ENCODE measurements at places on chromosomes 2 and 18. TPM values are rescaled to one million over a fixed set of nuclear protein-coding genes. Genes with fewer than 3 reads are reported as not detected.

ERBB4 gene
- not detected for polyA plus RNA-seq

GRCh38 chr2:18247282-18248110, 313.0 kb downstream of the RDH14 start:
- H3K27me3 ChIP-seq: no peaks in the 10 kb centered on the region
- no peaks in the 10 kb centered on the region for H3K4me1 ChIP-seq
- DNase-seq: no peak
- H3K4me3 ChIP-seq: no peak overlapping the region
- no peak overlapping the region for H3K27ac ChIP-seq
- H3K36me3 ChIP-seq: no peaks in the 10 kb centered on the region

GRCh38 chr2:180938451-180938850, 42.0 kb upstream of the UBE2E3 start:
- no peaks in the 10 kb centered on the region for H3K27me3 ChIP-seq
- H3K4me3 ChIP-seq: no peak overlapping the region
- H3K27ac ChIP-seq: no peak overlapping the region
- no peaks in the 10 kb centered on the region for H3K4me1 ChIP-seq
- DNase-seq: no peak
- H3K36me3 ChIP-seq: no peaks in the 10 kb centered on the region

DNA sequence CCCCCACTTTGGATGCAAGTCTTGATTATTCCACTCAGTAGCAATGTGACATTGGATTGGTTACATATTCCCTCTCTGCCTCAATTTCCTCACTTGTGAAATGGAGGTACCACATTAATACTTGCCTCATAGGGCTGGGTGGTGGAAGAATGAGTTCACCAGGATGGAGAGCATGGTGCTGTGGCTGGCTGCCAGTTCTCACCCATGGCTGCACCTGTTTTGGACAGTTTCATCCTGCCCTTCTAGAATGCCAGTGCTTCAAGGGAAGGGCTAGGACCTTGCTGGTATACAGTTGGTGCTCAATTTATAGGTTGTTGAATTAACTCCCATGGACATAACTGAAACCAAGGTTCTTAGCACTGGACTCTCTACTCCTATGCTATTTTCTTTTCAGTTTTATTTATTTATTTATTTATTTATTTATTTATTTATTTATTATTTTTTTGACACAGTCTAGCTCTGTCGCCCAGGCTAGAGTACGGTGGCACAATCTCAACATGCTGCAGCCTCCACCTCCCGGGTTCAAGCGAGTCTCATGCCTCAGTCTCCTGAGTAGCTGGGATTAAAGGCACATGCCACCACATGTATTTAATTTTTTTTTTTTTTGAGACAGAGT, 5.3 kb upstream of the SH3RF3 start:
- no peak overlapping the region for H3K27ac ChIP-seq
- H3K27me3 ChIP-seq: peaks cover 9% of the 10 kb centered on the region
- H3K4me3 ChIP-seq: no peak overlapping the region
- H3K4me1 ChIP-seq: peaks cover 10% of the 10 kb centered on the region
- no peaks in the 10 kb centered on the region for H3K36me3 ChIP-seq

DNA sequence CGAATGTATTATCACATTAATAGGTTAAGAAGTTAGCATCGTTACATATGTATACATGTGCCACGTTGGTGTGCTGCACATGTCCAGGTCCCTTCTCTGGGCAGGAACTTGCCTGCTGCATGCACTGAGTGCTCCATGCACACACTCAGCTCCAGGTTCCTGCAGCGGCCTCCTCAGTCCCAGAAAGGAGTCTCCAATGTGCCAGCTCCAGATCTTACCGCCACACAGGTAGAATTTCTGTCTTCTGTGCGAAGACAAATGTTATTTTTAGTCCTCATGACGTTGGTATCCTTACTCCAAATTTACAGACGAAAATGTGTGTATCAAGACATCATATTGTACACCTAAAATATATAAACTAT, 127.1 kb downstream of the GALR1 start:
- no peak for DNase-seq
- H3K27me3 ChIP-seq: no peaks in the 10 kb centered on the region
- no peak overlapping the region for H3K4me3 ChIP-seq

REG3G gene
- polyA plus RNA-seq: not detected

- no peak overlapping the region for H3K4me3 ChIP-seq
- no peaks in the 10 kb centered on the region for H3K27me3 ChIP-seq
- H3K4me1 ChIP-seq: no peaks in the 10 kb centered on the region
Observed at GRCh38 chr18:57697426-57697825, 75.8 kb upstream of the NARS1 start.

DNA sequence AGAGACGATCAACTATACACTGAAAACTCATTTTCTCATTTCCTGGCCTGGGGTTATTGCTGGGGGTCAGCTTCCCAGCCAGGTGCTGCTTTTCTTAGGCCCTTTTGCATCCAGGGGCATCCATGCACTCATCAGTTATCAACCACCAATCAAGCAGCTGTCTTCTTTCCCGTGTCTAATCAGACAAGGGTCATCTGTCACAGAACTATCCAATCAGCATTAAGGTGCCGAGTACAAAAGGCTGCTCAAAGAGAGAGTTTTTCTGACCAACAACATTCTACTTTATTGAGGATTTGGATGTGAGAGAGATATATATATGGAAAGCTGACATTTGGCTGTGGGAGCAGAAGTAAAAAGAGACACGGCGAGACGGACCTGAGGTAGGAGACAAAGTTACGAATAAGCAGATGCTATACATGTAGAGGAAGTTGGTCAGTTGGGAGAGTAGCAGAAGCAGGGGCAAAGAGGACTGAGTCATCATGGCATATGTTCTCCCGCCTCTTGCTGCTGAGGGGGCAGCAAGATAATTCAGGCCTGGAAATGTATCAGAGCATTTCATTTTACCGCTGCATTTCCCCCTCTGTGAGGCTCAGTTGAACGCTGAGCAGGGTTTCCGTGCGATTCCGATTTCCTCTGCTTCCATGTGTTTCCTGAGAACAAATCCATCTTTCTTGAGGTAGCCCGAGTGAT, 129.3 kb downstream of the NUP35 start:
- no peak overlapping the region for H3K4me3 ChIP-seq
- no peak overlapping the region for H3K27ac ChIP-seq
- no peaks in the 10 kb centered on the region for H3K27me3 ChIP-seq
- no peaks in the 10 kb centered on the region for H3K4me1 ChIP-seq
- no peak for DNase-seq

- H3K4me3 ChIP-seq: no peak overlapping the region
- no peak overlapping the region for H3K27ac ChIP-seq
- no peaks in the 10 kb centered on the region for H3K4me1 ChIP-seq
Observed at GRCh38 chr18:10475654-10476291, 21.3 kb downstream of the APCDD1 start.

DNA sequence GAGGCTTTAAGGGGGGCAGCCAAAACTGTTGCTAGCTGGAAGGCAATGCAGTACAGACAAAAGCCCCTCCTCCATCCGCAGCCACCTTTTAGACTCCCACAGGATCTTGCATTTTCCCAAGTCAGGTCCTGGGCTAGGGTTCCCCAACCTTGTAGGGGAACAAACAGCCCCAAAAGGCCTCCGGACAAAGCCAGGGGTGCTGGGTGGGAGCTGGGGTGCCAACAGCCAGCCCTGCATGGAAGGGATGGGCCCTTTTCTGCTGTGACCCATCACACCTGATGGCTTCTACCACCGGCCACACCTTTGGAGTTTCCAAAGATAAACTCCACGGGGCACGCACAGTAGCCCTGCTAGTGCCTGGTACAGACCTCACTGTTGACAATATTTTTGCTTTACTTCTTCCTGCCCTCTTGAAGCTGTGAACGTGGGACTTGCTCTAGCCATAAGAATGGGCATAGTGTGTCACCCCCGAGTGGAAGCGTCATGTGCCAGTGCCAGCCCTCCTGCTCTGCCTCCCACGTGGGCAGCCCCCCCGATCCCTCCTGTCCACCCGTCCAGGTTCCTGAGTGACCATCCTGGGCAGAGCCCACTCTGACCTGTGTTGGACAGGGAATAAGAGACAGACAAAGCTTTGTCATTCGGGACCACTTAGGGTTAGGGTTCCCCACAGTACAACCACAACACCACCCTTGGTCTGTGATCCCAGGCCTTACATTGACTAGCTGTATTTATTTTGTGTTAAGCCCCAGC, 18.8 kb downstream of the TUBB6 start:
- no peaks in the 10 kb centered on the region for H3K4me1 ChIP-seq
- peaks cover 18% of the 10 kb centered on the region for H3K36me3 ChIP-seq
- DNase-seq: no peak

- H3K36me3 ChIP-seq: no peaks in the 10 kb centered on the region
- no peak overlapping the region for H3K27ac ChIP-seq
- H3K27me3 ChIP-seq: no peaks in the 10 kb centered on the region
- H3K4me3 ChIP-seq: no peak overlapping the region
Observed at GRCh38 chr2:141468761-141469160, 662.1 kb downstream of the LRP1B start.

LYG2 gene
- polyA plus RNA-seq: not detected

DNA sequence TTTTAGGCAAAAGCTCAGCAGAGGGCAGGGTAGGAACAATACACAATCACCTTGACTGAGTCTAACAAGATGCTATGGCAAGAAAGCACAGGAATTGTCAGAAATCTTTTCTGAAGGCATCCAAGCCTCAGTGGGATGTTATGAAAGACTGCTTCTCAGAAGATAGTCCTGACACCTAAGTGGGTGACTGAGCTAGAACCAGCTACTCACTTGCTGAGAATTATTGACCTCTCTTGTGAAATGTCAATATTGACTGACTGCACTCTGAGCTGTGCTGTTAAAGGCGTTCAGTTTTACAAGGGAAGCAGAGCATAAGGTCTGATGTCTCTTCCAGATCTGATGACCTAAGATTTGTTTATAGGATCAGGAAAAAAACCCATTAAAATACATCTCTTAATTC, 46.1 kb downstream of the TACR1 start:
- no peaks in the 10 kb centered on the region for H3K36me3 ChIP-seq
- H3K4me1 ChIP-seq: no peaks in the 10 kb centered on the region
- H3K27ac ChIP-seq: no peak overlapping the region

- DNase-seq: no peak
- peaks cover 6% of the 10 kb centered on the region for H3K4me1 ChIP-seq
- H3K4me3 ChIP-seq: no peak overlapping the region
- H3K27ac ChIP-seq: no peak overlapping the region
- H3K27me3 ChIP-seq: peaks cover 17% of the 10 kb centered on the region
- H3K36me3 ChIP-seq: no peaks in the 10 kb centered on the region
Observed at GRCh38 chr2:11481426-11481788, 15.4 kb upstream of the E2F6 start.

DNA sequence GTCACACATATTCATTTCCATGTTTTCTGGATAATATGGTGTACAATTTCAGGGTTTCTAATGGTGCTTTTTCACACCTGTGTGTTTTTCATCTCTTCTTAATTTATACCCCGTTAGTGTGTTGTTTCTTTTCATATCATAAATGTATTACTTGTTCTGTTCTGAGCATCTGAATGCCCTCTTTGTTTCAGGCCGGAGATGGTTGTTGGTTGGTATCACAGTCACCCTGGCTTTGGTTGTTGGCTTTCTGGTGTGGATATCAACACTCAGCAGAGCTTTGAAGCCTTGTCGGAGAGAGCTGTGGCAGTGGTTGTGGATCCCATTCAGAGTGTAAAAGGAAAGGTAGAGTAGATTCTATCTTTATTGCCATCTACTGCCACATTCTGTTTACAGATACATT, 45.1 kb upstream of the TBR1 start:
- H3K27ac ChIP-seq: no peak overlapping the region
- no peak overlapping the region for H3K4me3 ChIP-seq
- DNase-seq: no peak
- no peaks in the 10 kb centered on the region for H3K27me3 ChIP-seq
- peaks cover 12% of the 10 kb centered on the region for H3K36me3 ChIP-seq

SCN9A gene
- polyA plus RNA-seq: not detected

DNA sequence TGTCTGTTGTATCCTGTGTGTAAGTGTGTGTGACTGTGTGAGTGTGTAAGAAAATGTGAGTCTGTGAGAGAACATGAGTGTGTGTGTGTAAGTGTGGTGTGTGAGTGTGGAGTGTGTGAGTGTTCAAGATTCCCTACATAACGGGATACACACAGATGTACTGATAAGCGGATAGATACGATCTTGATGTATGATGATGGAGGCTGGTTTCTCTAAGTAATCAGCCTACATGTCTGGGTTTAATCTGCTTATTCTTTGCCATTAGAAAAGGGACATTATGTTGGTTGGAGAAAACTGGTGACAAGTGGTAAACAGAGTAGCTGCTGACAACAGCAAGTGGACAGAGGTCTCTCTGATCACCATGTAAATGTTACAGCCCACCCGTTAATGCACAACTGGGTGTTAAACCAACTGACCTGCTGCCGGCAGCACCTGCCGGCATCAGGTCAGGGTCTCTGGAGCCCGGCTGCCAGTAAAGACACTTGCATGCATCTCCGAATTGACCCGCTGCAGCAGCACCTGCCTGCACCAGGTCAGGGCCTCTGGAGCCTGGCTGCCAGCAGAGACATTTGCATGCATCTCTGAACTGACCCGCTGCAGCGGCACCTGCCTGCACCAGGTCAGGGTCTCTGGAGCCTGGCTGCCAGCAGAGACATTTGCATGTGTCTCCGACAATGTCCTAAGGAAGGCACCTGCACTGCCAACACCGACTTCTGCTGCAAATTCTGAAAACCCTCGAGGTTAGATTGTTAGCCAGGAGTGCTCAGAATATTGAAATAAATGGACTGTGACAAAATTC, 87.5 kb downstream of the MBP start:
- H3K4me3 ChIP-seq: no peak overlapping the region
- DNase-seq: no peak
- no peak overlapping the region for H3K27ac ChIP-seq
- H3K4me1 ChIP-seq: peaks cover 8% of the 10 kb centered on the region
- H3K36me3 ChIP-seq: peaks cover 32% of the 10 kb centered on the region

DNA sequence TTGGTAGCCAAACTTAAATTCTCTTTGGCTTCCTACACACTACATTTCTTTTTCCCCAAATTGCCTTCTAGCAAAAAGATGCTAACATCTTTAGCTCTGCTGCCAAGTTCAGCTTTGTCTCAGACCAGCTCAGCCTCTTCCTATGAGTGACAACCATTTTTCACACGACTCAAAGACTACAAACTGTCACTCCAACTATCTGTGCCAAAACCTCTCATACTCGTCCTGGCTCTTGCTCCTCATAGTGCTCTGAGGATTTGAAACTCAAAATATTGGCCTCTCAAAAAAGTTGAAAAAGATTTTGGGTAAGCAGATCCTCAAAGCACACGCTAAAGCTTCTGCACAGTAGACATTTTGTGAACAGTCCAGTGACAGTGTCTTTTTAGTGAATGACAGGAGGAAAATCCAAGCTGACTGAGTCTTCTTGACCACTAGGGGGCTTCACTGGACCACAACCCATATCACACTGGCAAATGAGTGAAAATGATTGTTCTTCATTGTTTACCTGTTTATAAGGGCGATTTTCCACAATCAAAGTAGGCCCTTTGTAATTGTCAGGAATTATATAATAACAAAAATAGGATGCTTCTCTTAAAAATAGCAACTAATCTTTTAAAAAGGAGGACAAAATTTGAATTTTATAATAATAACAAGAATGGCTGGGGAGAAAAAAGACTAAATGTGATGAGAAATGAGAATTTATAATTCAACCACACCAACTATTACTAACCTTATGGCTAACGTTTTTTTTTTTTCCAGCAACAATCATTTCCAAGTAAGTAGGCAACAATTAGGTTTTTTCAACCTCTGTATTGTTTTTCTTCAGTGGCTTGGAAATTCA, 85.5 kb upstream of the PGAP1 start:
- no peaks in the 10 kb centered on the region for H3K4me1 ChIP-seq
- DNase-seq: no peak
- H3K36me3 ChIP-seq: peaks cover 62% of the 10 kb centered on the region
- H3K27ac ChIP-seq: no peak overlapping the region
- H3K27me3 ChIP-seq: no peaks in the 10 kb centered on the region
